ENCODE measurements at places on chromosomes 3 and 15.

- H3K27me3 ChIP-seq, result no peaks in the 10 kb centered on the region
- H3K36me3 ChIP-seq, result no peaks in the 10 kb centered on the region
- H3K4me3 ChIP-seq, result no peak overlapping the region
Measured at GRCh38 chr3:65318231-65318630, 630.4 kb upstream of the ADAMTS9 start.

- H3K27me3 ChIP-seq, result no peaks in the 10 kb centered on the region
- no peaks in the 10 kb centered on the region for H3K4me1 ChIP-seq
- no peak overlapping the region for H3K4me3 ChIP-seq
- DNase-seq, result no peak
- no peak overlapping the region for H3K27ac ChIP-seq
Measured at GRCh38 chr3:123623346-123623880, 38.6 kb upstream of the HACD2 start.

GRCh38 chr3:16480861-16481545 is 32.5 kb downstream of the RFTN1 start:
- peak overlapping the region; percentile 20 for H3K4me3 ChIP-seq
- DNase-seq, result no peak
- peaks cover 29% of the 10 kb centered on the region for H3K4me1 ChIP-seq
- no peaks in the 10 kb centered on the region for H3K36me3 ChIP-seq
- no peaks in the 10 kb centered on the region for H3K27me3 ChIP-seq

DNA sequence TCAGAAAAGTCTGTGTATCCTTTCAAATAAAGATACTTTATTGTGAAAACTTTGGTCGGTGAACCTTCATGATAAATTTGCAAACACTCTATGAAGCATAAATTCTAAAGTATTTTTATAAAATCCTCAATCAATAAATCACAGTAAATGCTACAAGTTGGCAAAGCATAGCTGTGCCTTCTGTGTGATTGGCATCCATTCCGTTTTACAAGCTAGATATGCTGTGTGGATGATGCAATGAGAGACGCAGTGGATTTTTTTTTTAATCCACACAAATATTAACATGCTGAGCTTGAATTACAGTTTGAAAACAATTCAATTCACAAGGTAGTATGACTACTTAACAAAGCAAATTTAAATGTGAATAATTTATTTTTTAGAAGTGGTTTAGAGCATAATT is 937.2 kb downstream of the ZPLD1 start:
- no peaks in the 10 kb centered on the region for H3K27me3 ChIP-seq
- no peak for DNase-seq
- no peaks in the 10 kb centered on the region for H3K4me1 ChIP-seq
- no peak overlapping the region for H3K27ac ChIP-seq
- H3K36me3 ChIP-seq, result no peaks in the 10 kb centered on the region
- no peak overlapping the region for H3K4me3 ChIP-seq

GRCh38 chr3:47365213-47366153 is 15.3 kb upstream of the PTPN23 start:
- H3K4me3 ChIP-seq, result no peak overlapping the region
- H3K27ac ChIP-seq, result no peak overlapping the region

DNA sequence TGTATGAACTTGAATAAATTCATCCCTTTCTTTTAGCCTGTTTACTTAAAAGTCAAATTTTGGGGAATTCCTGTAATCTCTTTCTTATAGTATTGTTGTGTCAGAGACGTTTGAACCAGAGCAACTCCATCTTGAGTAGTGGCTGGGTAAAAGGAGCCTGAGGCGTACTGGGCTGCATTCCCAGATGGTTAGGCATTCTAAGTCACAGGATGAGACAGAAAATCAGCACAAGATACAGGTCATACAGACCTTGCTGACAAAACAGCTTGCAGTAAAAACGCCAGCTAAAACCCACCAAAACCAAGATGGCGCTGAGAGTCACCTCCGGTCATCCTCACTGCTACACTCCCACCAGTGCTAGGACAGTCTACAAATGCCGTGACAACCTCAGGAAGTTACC is 94.5 kb downstream of the P3H2 start:
- H3K27ac ChIP-seq, result no peak overlapping the region
- H3K27me3 ChIP-seq, result no peaks in the 10 kb centered on the region
- H3K4me1 ChIP-seq, result no peaks in the 10 kb centered on the region
- no peak overlapping the region for H3K4me3 ChIP-seq
- DNase-seq, result no peak
- no peaks in the 10 kb centered on the region for H3K36me3 ChIP-seq

DNA sequence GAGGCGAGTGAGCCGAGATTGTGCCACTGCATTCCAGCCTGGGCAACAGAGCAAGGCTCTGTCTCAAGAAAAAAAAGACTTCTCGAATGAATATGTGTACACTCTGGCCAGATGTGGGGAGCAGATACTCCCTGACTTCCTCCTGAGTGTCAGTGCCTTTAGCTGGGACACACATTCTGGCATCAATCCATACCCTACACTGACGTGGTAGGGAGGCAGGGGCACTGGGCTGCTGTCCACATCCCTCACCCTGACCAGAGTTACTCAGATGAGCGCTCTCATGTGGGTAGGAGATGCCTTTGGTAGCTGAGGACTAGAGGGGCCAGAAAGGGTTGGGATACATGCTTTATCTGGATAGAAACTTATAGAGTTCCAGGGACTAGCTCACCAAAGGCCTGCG is 15.6 kb downstream of the LIMD1 start:
- H3K4me3 ChIP-seq, result no peak overlapping the region
- no peak for DNase-seq
- H3K27me3 ChIP-seq, result no peaks in the 10 kb centered on the region

DNA sequence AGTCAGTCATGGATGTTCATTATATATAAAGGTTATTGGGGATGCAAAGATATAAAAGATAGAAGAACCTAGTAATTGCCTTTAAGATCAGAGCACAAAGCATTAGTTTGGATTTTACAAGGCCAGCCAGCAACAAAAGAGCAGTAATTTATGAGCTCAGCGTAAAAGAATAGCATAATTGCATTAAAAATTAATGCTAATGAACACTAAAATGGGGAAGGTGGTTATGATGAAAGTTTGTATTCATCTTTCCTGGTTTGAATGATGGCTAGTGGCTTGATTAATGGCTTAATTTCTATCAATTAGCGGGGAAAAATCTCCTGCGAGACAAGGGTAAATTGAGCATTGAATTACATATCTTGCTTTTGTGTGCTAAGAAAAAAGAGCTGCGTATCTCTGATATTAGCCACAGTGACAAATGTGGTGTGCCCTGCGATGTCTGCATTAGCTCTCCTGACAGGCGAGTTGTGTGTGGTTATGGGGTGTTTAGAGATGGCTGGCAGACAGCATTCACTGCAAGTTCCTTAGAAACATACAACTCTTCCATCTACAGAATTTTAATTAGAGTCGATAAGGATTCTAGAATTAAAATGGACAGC is 42.8 kb upstream of the MLF1 start:
- H3K4me3 ChIP-seq, result no peak overlapping the region
- no peaks in the 10 kb centered on the region for H3K4me1 ChIP-seq
- no peaks in the 10 kb centered on the region for H3K27me3 ChIP-seq
- no peak overlapping the region for H3K27ac ChIP-seq
- H3K36me3 ChIP-seq, result no peaks in the 10 kb centered on the region

GRCh38 chr15:35618260-35619188 is 72.6 kb upstream of the DPH6 start:
- H3K27me3 ChIP-seq, result no peaks in the 10 kb centered on the region
- H3K4me3 ChIP-seq, result no peak overlapping the region
- no peaks in the 10 kb centered on the region for H3K4me1 ChIP-seq
- DNase-seq, result no peak

GRCh38 chr3:73351423-73352071 is 273.2 kb downstream of the PDZRN3 start:
- no peak overlapping the region for H3K27ac ChIP-seq
- no peak overlapping the region for H3K4me3 ChIP-seq
- H3K4me1 ChIP-seq, result no peaks in the 10 kb centered on the region
- H3K36me3 ChIP-seq, result no peaks in the 10 kb centered on the region
- no peaks in the 10 kb centered on the region for H3K27me3 ChIP-seq
- no peak for DNase-seq

- no peaks in the 10 kb centered on the region for H3K4me1 ChIP-seq
- H3K27ac ChIP-seq, result no peak overlapping the region
- no peaks in the 10 kb centered on the region for H3K36me3 ChIP-seq
- no peaks in the 10 kb centered on the region for H3K27me3 ChIP-seq
Measured at GRCh38 chr3:89098964-89099585, 8.3 kb upstream of the EPHA3 start.

GRCh38 chr3:158127250-158128219 is 17.6 kb downstream of the RSRC1 start:
- no peaks in the 10 kb centered on the region for H3K27me3 ChIP-seq
- peaks cover 18% of the 10 kb centered on the region for H3K36me3 ChIP-seq
- no peak for DNase-seq
- no peaks in the 10 kb centered on the region for H3K4me1 ChIP-seq

- peaks cover 5% of the 10 kb centered on the region for H3K4me1 ChIP-seq
- peaks cover 33% of the 10 kb centered on the region for H3K36me3 ChIP-seq
- DNase-seq, result no peak
- peak overlapping the region; percentile 31 for H3K4me3 ChIP-seq
- H3K27ac ChIP-seq, result peak overlapping the region; percentile 37
Measured at GRCh38 chr15:41483115-41483514, 10.6 kb upstream of the ITPKA start.

GRCh38 chr3:59313365-59313764 is 263.5 kb upstream of the CFAP20DC start:
- no peaks in the 10 kb centered on the region for H3K36me3 ChIP-seq
- no peak overlapping the region for H3K27ac ChIP-seq
- H3K27me3 ChIP-seq, result no peaks in the 10 kb centered on the region

DNA sequence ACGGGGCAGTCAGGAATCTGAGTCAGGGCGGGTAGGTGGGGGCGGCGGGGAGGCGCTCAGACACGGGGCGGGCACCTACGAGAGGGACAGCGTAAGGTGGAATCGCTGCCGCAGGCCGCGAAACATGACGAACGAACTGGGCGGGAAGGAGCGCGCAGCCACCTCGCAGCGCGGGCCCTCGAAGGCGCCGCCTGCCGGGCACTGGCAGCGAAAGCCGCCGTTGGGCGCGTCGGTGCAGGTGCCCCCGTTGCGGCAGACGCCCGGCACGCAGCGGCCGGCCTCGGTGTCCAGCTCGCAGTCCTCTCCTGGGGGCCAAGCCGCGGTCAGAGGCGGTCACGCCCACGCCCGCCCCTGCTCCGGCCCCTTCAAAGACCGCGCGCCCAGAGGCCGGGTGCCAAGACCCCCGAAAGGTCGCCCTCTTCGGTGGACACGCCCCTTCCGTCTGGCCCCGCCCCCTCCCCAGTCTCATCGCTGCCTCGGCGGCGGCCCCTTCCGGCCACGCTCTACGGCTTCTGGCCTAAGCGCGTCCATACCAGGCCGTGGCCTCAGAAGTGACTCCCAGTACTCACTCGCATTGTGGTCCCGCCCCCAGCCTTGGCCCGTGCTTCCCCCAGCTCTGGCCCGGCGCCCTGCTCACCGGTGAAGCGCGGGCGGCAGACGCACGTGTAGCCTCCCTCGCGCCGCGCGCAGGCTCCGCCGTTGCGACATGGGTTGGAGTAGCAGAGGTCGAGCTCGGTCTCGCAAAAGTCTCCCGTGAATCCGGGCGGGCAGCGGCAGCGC is 6.4 kb downstream of the CELSR3 start:
- peaks cover 13% of the 10 kb centered on the region for H3K4me1 ChIP-seq
- H3K36me3 ChIP-seq, result no peaks in the 10 kb centered on the region
- H3K4me3 ChIP-seq, result peak overlapping the region; percentile 56
- peak; percentile 74 for DNase-seq
- H3K27ac ChIP-seq, result peak overlapping the region; percentile 58

DNA sequence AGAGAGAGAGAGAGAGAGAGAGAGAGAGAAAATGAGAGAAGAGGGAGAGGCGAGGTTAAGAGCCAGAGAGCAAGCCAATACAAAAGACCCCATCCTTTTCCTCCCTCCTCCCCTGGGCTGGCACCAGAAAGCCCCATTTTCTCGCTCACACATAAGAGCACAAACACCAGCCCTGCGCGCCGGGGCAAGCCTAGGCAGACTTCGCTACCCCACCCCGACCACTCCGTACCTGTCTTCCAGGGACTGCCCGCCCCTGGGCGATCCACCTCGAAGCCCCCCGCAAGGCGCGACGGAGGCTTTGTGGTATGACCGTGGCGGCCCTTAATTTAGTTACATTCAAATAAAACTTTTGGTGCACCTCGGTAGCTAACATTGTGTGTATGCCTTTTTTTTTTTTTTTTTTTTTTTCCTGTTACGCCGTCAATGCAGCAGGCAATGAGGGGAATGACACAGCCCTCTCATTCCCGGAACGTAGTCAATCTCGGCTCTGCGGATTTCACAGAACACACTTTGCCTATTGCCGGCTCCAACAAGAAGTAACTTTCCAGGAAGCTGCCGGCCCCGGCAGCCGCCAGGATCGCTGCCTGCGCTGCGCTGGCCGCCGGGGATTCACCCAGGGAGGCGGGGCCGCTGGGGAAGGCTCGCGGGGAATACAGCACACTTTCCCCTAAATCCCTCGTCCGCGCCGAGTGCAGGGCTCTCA is 7.7 kb downstream of the BCL6 start:
- peaks cover 17% of the 10 kb centered on the region for H3K4me1 ChIP-seq
- peak overlapping the region; percentile 95 for H3K27ac ChIP-seq
- H3K4me3 ChIP-seq, result peak overlapping the region; percentile 94
- no peaks in the 10 kb centered on the region for H3K27me3 ChIP-seq
- DNase-seq, result peak; percentile 38

DNA sequence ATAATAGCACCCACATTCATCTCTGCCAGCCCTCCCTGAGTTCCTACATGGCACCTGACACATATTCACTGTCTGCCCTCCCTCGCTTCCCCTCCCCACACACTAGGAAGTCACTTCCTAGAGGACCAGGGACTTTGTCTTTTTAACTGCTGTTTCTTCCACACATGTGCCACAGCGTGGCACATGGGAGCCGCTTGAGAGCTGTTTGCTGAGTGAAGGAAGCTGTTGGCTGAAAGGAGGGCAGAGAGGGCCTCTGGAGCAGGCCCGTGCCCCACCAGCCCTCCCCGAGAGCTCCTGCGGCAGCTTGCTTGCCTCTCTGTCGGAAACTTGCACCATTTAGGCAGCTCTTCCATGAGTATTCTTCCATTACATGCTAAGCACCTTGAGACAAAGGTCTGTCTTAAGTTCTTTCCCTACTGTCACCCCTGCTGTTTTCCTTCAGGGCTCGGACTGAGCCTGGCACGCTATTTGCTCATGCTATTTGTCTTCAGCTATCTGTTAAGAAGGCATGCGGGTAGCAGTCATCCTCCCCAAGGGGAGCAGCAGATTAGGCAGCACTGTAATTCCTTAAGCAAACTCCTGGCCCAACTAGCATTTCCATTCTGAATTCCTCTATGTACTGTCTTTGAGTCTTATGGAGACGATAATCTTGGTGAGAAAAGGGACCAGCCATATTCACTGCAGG is 72.2 kb downstream of the CACNA1D start:
- no peaks in the 10 kb centered on the region for H3K36me3 ChIP-seq
- no peaks in the 10 kb centered on the region for H3K4me1 ChIP-seq
- H3K27me3 ChIP-seq, result no peaks in the 10 kb centered on the region
- no peak overlapping the region for H3K27ac ChIP-seq
- no peak overlapping the region for H3K4me3 ChIP-seq

DNA sequence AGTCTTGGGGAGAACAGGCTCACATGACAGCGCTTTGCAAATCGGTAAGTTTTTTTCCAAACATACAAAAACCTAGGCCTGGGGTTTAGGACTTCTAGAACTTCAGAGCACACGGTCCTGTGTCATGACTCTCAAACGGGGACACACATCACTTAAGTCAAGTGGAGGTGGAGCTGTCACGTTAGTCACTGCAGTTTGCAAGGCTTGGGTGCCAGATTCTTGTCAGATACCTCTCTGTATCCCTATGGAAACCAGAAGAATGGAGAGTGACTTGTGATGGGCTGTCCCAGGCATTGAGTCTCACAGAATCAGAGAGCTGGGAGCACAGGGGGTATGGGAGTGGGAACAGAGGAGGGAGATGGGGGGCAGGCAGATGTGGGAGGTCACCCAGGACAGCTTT is 64.8 kb downstream of the DUT start:
- DNase-seq, result no peak
- no peaks in the 10 kb centered on the region for H3K36me3 ChIP-seq
- H3K4me3 ChIP-seq, result no peak overlapping the region
- no peak overlapping the region for H3K27ac ChIP-seq

Measured in effector memory CD4-positive, alpha-beta T cell (primary cell).